HEK293T (cell line): ENCODE measurements at places on chromosomes 3 and 15.

DNA sequence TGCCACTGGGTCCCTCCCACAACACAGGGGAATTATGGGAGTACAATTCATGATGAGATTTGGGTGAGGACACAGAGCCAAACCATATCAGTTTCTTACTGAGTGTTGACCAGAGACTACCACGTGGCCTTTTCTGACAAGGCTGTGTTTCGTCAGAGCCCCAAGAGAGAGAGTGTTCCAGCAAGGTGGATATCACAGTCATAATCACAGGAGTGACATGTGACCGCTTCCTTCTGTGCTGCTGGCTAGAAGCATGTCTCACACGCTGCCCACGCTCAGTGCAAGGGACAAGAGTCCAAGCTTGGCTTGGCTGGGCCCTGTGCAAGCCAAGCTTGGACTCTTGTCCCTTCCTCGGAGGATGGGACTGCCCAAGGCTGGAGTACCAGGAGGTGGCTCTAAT lies 103.2 kb downstream of the GABRG3 start:
- DNase-seq = no peak

GRCh38 chr3:32568953-32569352 lies 1.7 kb downstream of the DYNC1LI1 start:
- DNase-seq = no peak

DNA sequence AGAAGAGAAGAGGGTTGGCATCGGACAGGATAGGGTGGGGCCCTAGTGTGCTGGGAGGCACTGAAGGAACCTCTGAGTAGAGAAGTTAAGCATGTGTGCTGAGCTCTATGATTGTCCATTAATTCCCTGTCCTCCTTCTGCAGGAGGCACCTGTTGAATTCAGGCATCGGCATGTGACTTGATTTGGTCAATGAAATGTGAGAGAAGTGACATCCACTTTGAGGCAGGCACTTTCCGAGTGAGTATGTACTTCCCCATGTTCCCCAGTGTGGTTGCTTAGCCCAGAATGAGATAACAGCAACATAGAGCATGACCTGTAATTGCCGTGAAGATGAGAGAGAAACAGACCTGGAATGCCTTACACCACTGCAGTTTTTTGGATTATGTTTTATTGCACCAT lies 224.8 kb downstream of the RPLP1 start:
- no peak for DNase-seq

GRCh38 chr3:160860346-160860745 lies 104.3 kb downstream of the PPM1L start:
- no peak for DNase-seq
